NK-92 treated with Interleukin-12 subunit alpha and Interleukin-12 subunit beta, amount 100 ng/mL, for 24 hours (cell line): ENCODE measurements at places on chromosomes 1 and 21.

DNA sequence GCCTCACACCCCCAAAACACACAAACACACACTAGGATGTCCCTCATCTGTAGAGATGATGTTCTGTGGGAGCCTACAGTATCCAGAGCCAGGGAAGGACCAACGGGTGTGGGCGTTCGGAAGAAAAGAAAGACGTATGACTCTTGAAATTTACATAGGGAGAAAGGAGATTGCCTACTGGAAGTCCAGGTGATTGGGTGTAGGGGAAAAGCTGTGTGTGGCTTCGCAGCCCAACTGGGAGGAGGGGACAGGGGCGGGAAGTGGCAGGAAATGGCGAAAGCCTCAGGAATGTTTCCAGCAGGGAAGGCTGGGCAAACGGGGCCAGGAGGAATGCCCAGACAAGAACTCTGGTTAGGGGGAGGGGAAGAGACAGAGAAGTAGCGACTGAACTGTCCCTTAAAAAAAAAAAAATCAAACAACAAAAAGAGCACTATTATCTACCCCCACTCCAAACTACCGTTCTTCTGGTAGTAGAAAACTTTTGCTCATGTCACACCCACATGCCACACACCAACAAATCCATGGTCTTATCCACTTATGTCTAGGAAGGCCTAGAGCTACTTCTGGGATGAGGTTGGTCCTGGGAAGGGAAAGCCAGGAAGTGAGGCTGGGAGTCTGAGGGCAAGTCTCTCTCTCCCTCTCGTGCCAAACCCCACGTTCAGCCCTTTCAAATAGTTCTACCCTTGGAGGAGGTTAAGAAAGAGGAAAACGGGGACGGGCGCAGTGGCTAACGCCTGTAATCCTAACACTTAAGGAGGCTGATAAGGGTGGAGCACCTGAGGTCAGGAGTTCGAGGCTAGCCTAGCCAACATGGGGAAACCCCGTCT, 1.8 kb upstream of the CKS1B start:
- no peak for DNase-seq

DNA sequence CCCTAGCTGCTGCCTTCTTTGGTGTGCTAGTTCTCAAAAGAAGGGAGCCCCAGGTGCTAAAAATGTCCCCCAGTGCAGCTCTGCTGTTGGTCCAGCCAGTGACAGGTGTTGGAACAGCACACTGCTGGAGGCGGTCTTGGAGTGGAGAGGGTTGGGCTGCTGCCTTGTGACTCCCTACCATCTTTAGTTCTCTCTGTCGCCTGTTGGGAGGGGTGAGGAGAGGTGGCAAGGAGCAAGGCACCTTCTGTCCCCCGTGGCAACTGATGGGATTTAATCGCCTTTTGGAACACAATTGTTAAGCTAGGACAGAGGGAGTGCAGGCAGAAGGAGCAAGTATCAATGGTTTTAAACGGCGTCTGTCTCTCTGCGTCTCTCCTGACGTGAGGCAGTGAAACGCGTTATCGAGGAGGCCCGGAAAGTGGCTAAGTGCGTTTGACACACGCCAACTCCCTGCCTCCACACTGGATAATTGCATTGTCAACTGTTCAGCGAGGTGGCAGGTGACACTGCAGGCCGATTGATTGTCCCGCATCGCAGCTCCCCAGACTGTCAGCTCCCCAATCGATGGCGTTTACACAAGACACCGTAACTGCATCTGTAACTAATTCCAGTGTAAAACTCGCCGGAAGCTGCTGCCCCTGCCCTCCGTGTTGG, 34.0 kb downstream of the TMEM53 start:
- no peak for DNase-seq

DNA sequence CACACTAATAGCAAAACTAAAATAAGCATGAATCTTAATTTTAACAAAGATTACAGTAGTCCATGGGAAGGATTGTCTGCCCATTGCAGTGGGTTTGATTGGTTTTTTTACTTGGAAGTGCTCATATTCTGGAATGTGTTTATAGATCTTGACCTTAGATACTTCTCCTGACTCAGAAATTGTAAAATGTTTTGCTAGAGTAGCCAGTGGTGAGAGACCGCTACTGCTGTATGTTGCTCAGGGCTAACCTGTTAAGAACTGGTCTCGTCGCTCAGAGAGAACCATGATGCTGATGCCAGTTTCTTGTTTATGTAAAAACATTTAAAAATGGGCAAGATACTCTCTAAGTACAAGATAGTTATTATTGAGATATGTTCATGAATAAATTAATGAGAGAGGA, 99.9 kb downstream of the ROR1 start:
- DNase-seq: no peak

DNA sequence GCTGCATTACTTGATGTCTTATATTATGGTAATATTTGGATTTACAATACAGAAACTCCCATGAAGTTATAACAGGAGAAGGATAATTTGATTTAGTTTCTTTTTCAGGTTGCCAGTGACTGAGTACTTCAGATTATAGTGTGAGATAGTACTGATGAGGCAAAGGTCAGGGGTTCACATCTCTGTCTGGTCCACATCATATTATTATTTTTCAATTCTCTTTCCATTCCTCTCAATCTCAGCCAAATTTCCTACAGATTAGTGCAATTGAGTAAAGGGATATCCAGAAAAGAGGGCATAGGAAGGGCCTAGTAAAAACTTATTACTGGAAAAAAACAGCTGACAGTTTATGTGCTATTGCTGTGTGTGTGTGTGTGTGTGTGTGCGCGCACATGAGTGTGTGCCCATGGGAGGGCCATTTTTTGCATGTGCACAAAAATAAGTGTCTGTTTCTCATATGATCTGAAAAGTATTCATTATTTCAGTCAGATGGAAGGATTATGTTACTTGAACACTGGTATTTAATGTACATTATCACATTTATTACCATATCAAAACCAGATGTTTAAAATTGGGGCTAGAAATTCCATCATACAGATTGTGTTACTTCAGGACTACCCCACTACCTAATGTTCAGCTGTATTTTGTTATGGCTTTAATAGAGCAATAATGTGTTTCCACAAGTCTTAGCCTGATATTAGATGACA, 78.3 kb upstream of the KCNK2 start:
- DNase-seq: no peak

- no peak for DNase-seq
Measured at GRCh38 chr1:43706598-43707189, 642 bp upstream of the ST3GAL3 start.

- DNase-seq: no peak
Measured at GRCh38 chr1:89563957-89564604, 39.5 kb downstream of the LRRC8B start.

DNA sequence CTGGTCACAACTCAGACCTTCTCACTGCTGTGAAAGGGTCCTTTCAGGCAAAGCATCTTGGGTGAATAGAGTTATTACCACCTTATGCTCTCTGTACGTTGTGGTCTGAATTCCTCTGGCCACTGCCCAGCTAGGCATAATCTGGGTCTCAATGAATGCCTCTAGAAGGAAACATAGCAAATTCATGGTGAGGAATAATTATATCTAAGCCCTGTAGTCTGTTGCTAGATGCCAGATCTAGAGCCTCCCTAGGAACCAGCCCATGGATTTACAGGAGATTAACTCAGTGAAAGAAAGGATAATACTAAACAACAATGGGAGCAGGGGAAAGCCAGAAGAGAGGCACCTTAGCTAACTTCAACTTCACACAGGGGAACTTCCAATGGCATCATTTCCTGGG, 2.4 kb upstream of the COL11A1 start:
- no peak for DNase-seq

DNA sequence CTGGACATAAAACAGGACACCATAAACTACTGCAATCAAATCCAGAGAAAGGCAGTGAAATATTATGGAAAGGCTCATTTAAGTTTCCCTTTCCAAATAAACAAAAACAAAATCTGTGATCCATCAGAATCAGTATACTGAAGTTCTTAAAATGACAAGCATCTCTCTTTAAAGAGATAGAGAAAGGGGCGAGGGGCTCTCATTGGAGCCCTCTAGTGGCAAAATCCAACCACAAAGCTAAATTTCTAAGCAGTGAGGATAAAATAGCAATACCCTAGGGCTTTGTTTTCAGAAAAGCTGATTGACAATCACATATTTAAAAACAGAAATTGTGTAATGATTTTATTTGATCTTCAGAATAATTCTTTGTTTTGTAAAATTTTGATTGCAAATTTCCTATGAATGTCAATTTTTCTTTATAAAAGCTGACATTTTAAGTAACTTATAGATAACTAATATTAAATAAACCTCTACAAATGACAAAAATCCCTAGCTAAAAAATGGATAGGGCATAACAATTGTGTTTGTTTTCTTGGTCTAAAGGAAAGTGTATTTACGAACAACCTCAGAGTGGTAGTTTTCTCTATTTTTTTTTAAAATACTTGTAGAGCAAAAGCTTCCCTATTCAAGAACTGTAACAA, 138.2 kb downstream of the COL24A1 start:
- DNase-seq: no peak

GRCh38 chr1:230794871-230795605, 47.9 kb downstream of the CAPN9 start:
- DNase-seq: no peak

- no peak for DNase-seq
Measured at GRCh38 chr1:23417570-23417969, 7.0 kb downstream of the TCEA3 start.

GRCh38 chr1:183734543-183735036, 70.3 kb upstream of the RGL1 start:
- no peak for DNase-seq

DNA sequence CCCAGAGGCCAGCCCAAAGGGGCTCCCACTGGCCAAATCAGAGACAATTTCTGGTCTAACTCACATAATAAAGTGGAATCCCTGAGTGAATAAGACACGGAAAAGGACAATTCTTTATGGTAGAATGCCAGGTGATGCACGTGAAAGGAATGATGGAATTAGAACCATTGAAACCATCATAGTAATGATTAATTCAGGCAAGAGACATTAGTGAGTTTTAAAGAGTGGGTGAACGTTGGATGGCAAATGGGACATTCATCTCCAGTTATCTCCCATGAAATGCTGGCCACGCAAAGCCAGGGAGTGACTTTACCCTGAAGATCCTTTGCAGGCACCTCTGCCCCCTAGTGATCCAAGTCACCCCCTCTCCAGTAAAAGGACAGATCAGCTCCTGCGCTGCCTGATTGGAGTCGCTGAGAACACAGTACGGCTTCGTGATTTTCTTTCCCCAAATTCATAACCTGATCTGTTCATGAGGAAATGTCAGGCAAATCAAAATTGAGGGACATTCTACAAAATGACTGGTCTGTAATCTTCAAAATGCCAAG, 87.5 kb downstream of the AJAP1 start:
- no peak for DNase-seq

- no peak for DNase-seq
Measured at GRCh38 chr1:223316082-223316481, 47.9 kb downstream of the SUSD4 start.

GRCh38 chr1:231487019-231487418, 41.5 kb upstream of the TSNAX start:
- peak; percentile 15 for DNase-seq

DNA sequence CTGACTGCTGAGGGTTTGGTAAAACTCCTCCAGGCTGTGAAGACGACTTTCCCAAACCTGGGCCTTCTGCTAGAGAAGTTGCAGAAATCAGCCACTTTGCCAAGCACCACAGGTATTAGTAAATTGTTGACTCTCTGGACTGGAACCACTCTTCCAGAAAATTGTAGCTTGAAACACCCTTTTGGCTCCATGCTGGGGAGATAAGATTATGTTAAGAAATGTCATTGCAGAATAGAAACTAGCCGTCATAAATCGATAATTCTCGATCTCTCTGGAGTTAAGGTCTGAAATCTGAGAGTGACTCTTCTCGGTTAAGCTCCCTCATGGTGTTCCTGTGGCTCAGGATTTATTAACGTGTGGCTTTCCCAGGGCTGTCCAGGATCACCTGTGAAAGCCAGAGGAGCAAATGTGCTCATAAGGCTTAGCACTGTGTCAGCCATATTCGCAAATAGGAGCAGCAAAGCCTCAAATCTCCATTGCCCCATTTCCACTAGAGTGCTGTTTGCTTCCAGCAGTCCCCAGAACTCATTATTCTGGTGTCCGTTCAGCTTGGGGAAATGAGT, 54.6 kb downstream of the ZBTB40 start:
- no peak for DNase-seq

- DNase-seq: no peak
Measured at GRCh38 chr1:198892065-198892464, 253.2 kb downstream of the PTPRC start.

GRCh38 chr1:44237721-44238457, 24.6 kb downstream of the DMAP1 start:
- no peak for DNase-seq

GRCh38 chr1:165537356-165538109, 6.3 kb upstream of the LRRC52 start:
- no peak for DNase-seq

DNA sequence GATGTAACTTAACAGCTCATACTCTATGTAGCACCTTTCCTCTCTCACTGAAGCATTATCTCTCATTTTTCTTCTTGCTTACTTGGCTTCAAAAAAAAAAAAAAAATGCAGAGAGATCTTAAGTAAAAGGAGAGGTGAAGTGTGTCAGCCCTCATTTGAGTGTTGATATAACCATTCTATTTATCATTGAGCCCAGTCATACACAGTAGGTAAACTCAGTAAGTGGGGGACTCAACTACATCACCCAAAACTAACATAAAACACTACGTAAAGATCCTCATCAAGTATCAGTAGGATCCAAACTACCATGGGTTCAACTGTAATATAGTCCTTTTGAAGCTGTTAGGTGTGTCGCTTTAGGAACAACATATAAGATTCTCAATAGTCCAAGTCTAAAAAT, 8.2 kb downstream of the PNRC2 start:
- no peak for DNase-seq

DNA sequence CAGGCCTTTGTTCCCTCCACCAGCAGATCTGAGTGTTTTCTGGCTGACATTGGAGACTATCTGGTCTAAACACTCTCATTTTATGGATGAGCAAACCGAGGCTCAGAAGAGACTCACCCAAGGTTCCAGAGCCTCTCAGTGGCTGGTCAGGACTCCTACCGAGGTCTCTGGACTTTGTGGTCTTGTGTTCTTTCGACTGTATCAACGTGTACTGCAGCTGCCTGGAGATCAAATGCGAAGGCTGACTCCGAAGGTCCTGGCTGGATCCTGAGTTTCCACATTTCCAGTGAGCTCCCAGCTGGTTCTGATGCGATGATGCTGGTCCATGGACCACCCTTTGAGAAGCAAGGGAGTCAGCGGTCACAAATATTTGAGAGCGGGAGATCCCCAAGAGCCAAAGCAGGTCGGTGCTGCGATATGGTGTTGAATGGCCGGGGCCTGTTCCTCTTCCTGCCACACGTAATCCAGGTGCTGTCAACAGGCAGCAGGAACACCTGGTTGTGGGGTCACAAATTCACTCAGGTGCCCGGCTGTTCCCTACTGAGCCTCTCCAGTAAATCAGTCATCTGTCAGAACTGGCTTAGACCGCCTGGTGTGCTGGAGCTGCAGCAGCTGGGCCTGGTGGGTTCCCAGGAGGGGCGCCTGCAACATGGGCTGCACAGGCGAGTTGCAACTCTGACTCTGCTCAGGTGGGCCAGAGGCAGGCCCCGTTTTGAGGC, 94.8 kb upstream of the USP24 start:
- no peak for DNase-seq

GRCh38 chr1:200749090-200749489, 10.4 kb downstream of the CAMSAP2 start:
- no peak for DNase-seq

GRCh38 chr1:226734611-226735153, 4.4 kb downstream of the ITPKB start:
- DNase-seq: no peak

GRCh38 chr1:62437273-62437940, 558 bp downstream of the USP1 start:
- no peak for DNase-seq

GRCh38 chr21:19853709-19854575, 1144.3 kb upstream of the NCAM2 start:
- DNase-seq: no peak
